Type B pancreatic cell (in vitro differentiated cells): ENCODE measurements at places on chromosomes 2 and 18. TPM values are rescaled to one million over a fixed set of nuclear protein-coding genes. Genes with fewer than 3 reads are reported as not detected.
A peak's percentile ranks its signal among the peaks of the same experiment; 100 is the strongest.

DNA sequence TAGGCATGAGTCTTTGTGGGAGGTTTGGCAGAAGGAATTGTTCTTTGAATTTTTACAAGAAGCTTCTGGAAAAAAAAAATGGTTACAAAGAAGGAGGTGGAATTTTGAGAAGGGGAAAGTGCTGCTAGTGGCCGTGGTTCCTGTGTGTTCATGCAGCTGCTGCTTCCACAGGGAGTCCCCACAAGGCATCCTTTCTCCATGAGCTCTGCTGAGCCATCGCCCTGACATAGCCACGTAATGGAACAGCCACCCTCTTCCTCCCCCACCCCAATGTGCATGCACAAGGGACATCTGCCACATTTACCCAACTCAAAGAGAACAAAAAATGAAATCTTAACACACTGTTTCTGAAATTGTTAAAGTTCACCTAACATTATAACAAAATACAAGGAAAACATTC, 529.7 kb downstream of the SATB2 start:
- no peak for DNase-seq

DNA sequence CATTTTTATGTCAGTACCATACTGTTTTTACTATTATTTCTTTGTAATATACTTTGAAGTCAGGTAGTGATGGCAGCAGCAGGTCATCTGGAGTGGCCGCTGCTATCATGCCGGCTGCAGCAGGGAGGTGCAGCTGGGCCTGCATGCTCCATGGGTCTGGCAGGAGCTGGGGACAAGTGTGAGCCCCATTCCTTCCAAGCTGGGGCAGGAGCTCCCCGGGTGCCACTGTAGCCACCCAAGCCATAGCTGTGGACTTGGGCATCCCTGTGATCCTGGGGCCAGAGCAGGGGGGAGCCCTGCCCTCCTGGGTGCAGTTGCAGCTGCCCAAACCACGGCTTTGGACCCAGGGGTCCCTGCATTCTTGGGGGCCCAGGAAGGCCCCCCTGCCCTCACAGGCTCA, 59.2 kb downstream of the CSRNP3 start:
- DNase-seq = no peak

GRCh38 chr2:38634684-38635083, 31.2 kb upstream of the GALM start:
- DNase-seq = no peak

- no peak for DNase-seq
Observed at GRCh38 chr2:23782126-23782525, 144.8 kb downstream of the ATAD2B start.

GRCh38 chr2:61671561-61672315, 133.6 kb upstream of the XPO1 start:
- DNase-seq = no peak

The ILKAP gene
- total RNA-seq = 36.7 and 50.4 TPM in 2 replicates

GRCh38 chr2:42171396-42171980, 2.3 kb downstream of the EML4 start:
- no peak for DNase-seq

- DNase-seq = no peak
Observed at GRCh38 chr2:2326068-2327040, 4.7 kb downstream of the MYT1L start.

- DNase-seq = no peak
Observed at GRCh38 chr2:210477496-210477895, 937 bp upstream of the LANCL1 start.

The CHRNG gene
- total RNA-seq = 0.50 and 0.87 TPM in 2 replicates

The RAB6C gene
- total RNA-seq = 0.29 and 0.50 TPM in 2 replicates

DNA sequence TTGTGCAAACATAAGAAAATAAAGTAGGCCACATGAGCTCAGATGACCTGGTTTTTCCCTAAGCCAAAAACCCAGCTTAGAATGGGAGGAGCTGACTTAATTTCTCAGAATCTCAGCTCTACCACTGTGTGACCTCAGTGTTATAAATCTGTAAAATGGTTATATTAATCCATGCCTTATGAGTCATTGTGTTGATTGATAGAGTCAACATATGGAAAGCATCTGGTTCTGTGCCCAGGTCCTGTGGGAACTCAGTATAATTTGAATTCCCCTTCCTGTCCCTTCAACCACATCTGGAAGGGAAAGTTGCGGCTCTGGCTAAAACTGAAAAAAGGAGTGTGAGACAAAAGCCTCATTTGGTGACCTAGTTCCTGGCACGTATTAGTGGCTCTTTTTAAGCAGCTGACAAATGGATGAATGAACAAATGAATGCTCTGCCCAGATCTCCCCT, 25.7 kb downstream of the TMEM177 start:
- no peak for DNase-seq

- peak; percentile 73 for DNase-seq
Observed at GRCh38 chr2:55923091-55923981, at the start of gene EFEMP1. EFEMP1 (minus strand) TSS chr2:55923782; CDS start chr2:55922440, 1,342 bp downstream.

- no peak for DNase-seq
Observed at GRCh38 chr2:134217924-134218323, 35.9 kb upstream of the MGAT5 start.

DNA sequence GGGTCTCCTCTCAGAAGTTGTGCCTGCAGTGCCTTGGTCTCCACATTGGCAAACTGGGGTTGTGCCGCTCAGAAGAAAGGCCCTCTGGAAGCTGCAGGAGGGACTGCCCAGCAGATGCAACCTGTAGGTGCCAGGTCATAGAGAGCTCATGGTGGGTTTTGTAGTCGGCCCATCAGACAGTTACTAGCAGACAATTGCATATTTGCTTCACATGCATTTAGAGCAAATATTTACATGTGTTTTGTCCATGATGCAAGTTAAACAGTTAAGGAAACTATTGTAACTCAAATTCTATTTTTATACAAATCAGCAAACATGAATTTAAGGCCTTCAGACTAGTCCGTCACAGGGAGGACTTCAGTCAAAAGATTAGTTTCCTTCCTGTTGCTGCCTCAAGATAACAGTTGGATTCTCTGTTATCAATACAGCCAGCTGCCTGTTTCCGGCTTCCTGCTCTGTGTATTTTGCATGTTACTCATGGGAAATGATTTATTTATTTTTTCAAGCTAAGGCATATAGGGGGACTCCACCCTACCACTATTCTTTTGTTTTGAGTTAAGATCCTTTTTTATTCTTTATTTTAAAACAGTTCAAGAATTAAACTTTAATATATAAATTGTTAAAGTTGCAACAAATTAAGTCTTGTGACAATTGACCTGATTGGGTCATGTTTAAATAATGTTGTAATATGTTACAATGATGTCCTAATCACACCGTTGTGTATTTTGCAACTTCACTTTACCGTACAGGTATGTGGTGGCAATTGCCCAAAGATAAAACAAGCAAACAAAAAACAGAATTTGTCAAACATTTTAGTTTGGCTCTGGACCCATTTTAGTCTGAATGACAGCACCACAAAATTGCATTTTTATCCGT, 133.5 kb downstream of the SPTBN1 start:
- no peak for DNase-seq

- DNase-seq = no peak
Observed at GRCh38 chr18:50277942-50278341, 3.4 kb downstream of the MBD1 start.

DNA sequence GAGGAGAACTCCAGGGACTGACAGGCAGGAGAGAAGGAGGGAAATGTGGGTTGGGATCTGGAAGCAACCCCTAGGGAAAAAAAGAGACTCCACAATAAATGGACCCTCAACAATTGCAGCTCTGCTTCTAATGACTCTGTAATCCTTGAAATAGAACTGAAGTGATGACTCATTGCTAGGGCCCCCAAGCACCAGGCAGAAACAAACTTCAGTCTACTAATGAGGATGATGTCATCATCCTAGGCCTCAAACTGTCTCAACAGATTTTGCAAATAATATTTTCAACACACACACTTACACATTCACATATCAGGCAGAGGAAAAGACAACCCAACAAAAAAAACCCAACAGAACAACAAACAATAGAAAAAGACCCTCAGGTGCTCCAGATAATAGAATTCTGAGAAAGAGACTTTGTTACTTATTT, 143.3 kb downstream of the HDAC4 start:
- DNase-seq = no peak

- DNase-seq = no peak
Observed at GRCh38 chr2:143786026-143786765, 657.0 kb downstream of the ARHGAP15 start.

The MYO7B gene
- 1.7 and 5.0 TPM in 2 replicates for total RNA-seq

The HTR2B gene
- total RNA-seq = not detected in 2 replicates

The PLGLB1 gene
- total RNA-seq = 1.5 and 6.4 TPM in 2 replicates

The UCN gene
- total RNA-seq = 0.74 and 4.1 TPM in 2 replicates

DNA sequence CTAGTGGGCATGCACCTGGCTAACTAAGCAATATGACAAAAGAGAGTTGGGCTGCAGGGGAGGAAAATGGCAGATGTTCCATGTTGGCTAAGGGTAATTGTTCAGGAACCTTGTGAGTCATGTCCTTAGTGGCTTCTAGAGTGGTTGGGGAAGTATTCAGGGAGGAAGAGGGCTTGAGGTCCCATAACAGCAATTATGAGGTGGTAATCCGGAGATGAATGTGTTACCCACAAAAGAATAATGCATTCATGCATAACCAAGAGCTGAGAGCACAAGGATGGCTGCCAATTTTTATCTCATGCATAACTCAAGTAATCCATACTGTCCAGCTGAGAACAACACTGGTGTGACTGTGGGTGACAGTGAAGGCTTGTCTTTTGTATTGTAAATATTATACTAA, 42.9 kb downstream of the TMEFF2 start:
- no peak for DNase-seq

GRCh38 chr2:185921048-185921756, 182.6 kb downstream of the FSIP2 start:
- DNase-seq = no peak

GRCh38 chr2:66982766-66983165, 414.4 kb upstream of the ETAA1 start:
- DNase-seq = no peak
